Stimulated activated CD4-positive, alpha-beta T cell treated with anti-CD3 and anti-CD28 coated beads, Interleukin-15, amount 100 ng/mL, for 1 hour (primary cell): ENCODE measurements at places on chromosomes 3 and 15.

DNA sequence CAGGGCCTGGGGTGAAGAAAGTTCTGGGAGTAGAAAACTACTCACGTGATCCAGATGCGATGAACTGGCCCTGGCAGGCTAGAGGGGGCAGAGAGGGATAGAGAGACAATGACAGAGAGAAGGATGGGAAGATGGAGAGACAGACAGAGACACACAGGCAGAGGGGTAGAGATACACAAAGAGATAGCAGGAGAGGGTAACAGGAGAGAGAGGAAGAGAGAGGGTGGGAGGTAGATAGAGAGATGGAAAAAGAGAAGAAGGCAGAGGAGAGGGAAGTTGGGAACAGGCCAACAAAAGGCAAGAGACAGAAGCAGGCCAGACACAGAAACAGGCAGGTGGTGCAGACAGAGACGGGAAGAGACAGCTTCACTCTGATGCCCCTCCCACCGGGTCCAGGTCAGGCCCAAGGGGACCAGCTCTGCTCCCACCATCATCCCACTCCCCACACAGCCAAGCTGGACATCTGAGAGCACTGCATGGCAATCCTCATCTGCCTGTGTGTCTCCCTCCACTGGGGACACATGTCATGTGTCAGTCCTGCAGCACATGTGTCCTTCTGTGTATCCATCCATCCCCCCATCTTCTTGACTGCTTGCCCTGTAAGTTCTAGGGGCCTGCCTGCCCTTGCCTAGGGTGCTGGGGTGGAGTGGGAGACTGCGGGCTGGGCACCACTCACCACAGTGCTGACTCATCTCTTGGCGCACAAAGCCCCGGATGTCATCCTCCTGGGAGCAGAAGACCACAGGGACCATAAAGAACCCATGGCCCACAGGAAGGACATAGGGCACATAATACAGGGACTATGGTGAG is 2.2 kb upstream of the UCN2 start:
- no peak for DNase-seq

DNA sequence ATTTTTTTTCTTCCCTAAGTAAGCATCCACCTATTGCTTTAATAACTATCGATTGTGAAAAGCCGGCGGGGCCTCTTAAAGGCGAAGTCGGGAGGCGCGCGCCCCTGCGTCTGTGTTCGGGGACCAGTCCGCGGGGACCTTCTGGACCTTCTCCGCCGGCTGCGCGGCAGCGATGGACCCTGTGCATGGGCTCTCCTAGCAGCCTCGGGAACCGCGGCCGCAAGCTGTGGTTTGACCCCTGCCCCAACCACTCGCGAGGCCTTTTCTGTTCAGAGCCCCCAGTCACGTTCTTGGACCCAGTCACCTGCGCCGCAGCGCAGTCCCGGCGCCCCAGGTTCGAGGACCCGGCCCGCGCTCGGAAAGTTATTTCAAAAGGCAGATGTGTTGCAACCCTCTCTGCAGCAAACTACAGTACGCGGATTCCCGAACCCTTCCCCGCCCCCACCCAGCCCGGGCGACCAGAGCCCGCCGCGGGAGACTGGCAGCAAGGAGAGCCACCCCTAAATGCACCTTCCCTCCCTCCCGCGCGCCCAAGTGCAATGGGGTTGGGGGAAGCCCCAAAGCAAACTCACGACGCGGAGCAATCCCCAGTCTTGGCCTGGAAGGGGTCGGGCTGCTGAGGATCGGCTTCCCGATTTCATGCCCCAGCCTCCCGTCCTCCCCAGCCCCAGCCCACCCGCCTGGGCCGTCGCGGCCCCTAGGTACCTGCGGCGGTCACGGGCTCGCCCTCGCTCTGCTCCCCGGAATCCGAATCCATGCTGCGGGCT is 684 bp downstream of the TNFAIP8L3 start:
- no peak for DNase-seq

DNA sequence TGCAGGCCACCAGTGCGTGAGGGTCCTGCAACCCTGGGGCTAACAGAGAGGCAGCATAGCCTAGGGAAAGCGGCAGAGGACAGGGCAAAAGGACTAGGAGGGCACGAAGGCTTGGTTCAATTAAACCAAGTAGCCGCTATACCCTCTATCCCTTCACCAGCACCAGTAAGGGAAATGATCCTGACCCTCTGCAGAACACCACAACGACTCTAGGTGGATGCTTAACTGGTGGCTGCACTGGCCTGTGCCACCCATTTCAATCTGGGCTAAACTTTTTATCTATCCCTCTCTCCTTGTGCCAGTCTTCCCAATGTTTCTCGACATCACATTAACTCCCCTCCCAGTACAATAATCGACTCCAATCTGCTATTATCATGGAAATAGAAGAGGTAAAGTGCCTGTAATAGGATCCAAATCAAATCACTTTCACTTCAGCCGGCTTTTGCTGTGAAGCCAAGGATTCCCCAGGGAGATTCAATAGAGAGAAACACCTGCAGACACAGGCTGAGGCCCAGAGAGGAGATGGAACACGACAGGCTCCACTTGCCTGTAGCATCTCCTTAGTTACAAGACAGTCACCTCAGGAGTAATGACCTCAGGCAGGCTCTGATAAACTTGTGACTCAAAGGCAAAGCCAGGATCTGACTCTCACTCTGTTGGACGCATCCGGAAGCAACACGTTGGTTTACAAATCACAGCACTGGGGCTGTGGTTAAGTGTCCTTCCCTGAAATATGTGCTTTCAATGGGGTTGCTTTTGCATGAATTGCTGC is 791.6 kb upstream of the ARRDC4 start:
- DNase-seq: no peak

- DNase-seq: no peak
Observed at GRCh38 chr15:73078722-73079121, 26.5 kb downstream of the NEO1 start.

DNA sequence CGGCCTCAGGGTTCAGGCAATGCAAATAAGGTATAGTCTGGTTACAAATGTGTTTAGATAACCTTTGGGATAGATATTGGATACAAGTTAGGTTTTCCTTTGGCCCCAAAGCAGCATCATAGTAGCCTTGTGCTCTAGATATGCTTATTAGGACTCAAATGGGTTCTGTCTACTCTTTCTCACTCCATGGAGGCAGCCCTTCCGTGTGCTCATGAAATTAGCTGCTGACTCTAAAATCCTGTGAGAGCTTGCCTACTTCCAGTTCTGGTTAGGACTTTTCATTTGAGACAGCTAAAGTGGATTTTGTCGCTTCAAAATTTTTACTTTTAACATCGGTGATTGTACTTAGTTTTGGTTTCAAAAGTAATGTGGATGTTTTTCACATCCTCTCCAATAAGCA is 1.6 kb downstream of the CDV3 start:
- DNase-seq: no peak

- no peak for DNase-seq
Observed at GRCh38 chr3:147422196-147422595, 13.0 kb downstream of the ZIC1 start.

DNA sequence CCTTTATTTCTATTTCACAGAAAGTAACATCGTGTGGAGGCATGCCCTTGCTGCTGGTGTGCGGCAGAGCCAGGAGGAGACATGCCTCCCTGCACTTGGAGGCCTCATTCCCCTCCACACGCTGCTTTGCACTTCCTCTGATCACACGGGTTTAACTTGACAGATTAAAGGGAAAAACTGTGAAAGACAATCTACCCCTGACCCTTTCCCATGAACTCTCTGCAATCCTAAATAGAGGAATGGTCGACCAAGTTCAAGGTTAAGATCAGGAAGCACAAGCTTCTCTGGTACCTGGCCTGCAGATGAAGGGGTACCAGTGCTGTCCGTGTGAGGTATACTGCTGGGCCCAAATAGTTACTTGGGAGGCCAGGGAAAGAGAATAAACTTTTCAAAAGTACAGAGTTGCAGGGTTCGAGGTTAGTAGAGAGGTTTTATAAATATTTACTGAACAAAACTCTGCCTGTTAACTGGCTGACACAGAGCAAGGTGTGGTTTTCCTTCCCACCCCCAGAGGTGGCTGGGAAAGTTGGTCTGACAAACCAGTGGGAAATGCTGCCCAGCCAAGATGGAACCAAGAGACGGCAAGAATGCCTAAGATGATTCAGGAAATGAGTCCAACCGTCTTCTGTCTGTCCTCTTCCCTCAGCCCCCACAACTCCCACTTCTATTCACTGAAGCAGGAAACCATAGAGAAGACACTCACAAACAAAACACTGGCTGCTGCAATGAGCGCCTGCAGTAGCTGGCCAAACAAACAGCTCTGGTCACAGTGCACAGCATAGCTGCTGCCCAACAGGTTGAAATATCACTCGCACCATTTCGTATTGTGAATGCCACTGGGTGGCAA is 79.6 kb downstream of the IGF2BP2 start:
- DNase-seq: no peak

DNA sequence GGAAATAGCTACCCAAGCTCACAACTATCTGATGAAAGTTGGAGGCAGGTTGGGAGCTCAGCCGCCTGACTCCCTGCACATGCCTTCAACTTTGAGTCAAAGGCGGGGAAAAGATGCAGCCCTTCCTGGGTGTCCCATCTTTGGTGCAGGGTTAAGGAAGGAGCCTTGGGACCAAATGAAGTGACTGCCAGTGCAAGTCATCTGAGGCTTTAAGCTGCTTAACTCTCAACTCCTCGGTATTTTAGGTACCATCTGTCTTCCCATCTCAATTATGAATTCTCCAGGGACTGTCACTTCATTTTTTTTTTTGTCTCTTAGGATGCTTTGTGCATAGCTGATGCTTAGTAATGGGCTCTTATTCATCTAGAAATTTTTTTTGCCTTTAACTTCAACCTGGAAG is 408.8 kb upstream of the C2CD4B start:
- no peak for DNase-seq

DNA sequence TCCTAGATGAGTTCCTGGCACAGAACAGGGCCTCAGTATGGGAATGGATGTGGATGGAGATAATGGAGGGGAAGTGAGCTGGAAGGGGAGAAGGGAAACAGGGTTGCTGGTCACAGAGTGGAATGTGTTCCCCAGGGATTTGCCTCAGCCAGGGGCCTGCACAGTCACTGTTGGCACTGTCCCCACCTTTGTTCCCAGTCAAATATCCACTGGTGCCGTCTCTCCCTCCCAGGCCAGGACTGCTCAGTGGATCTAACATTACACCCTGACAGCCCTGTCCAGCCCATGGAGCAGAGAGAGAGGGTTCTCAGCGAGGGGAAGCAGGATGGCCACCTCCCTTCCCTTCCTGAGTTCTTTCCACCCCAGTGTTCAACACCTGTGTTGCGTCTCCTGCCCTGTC is 1.5 kb upstream of the PPP1R2 start:
- no peak for DNase-seq

DNA sequence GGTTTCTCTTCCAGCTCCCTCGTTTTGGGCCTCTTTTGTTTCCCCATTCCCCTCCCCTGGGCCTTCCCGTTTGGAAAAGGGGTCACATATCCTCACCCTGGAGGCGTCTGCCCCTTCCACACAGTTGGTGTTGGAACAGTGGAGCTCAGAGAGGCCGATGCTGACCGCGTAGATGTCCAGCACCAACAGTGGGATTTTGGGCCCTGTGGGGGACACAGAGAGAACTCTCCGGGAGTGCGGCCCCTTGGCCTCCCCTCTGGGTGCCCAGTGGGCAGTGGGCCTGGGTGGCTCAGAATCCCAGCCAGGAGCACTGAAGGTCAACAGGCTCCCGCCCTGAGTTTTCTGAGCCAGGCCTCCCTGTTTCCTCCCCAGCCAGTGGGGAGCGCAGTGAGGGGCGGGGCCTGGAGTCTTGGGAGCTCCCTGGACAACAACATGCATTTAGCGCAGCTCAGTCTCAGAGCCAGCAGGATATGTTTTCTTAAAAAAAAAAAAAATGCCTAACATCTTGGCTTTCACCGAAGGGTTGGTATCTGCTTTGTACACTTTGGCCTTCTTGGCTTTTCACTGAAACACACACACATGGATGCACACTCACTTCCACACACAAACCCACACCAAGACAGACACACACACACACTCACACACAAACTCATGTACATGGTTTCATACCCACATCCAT is 670 bp upstream of the ISLR start:
- no peak for DNase-seq

- no peak for DNase-seq
Observed at GRCh38 chr3:121330118-121330517, 215.7 kb downstream of the POLQ start.

DNA sequence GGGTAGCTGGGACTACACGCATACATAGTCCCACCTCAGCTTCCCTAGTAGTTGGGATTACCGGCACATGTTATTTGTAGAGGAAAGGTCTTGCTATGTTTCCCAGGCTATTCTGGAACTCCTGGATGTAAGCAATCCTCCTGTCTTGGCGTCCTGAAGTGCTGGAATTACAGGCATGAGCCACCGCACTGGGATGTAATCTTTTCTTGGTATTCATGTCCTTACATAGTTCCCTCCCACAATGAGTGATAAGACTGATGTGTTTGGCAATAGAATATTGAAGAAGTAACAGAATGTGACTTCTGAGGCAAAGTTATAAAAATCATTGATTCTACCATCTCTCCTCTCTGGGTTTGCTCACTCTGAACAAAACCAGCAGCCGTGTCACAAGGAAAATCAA is 22.7 kb upstream of the ALCAM start:
- no peak for DNase-seq

GRCh38 chr3:72346526-72346926 is 501.7 kb downstream of the SHQ1 start:
- DNase-seq: no peak

DNA sequence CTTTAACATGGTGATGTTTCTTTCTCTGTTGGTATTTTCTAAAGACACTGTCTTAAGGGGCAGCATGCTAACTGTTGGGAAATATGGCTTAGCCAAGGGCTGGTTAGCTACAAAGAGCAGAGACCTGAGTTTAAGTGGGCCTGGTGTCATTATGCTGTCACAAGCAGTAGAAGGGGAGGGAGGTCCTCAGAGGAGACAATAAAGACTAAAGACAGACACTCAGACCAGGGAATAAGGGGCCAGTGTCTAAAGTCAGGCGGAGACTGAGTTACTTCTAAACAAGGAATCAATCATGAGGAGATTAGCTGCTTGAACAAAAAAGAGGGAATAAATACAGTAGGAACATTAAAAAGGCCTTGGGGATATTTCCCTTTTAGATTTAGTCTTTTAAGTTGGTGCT is 142.7 kb upstream of the DPPA4 start:
- no peak for DNase-seq

- DNase-seq: no peak
Observed at GRCh38 chr15:60660290-60661051, 181.5 kb upstream of the ICE2 start.
